NCI-H1092 treated with DMSO at 0.1 percent for 48 hours (cell line): ENCODE measurements at places on chromosomes 13 and 19.

GRCh38 chr13:44648392-44649103, 72.4 kb upstream of the TSC22D1 start:
- DNase-seq = no peak

GRCh38 chr19:51102991-51103390, 5.2 kb downstream of the CTU1 start:
- DNase-seq = no peak

DNA sequence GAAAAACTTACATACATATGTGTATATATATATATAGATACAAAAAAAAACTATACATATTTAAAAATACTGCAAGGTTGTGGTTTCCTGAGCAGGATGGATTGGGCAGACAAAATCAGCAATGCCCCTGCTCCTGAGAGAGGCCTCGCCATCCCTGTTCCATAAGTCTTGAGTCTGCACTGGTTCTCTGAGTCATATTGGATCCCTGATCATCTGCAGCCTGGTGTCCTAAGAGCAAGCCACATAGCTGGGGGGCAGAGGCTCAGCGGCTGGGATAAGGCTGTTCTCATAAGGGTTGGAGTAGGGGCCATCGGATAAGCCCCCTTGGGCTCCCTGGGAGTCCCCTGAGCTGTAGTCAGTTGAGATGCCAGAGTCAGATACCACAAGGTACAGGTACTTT, 3.3 kb downstream of the SWSAP1 start:
- no peak for DNase-seq

DNA sequence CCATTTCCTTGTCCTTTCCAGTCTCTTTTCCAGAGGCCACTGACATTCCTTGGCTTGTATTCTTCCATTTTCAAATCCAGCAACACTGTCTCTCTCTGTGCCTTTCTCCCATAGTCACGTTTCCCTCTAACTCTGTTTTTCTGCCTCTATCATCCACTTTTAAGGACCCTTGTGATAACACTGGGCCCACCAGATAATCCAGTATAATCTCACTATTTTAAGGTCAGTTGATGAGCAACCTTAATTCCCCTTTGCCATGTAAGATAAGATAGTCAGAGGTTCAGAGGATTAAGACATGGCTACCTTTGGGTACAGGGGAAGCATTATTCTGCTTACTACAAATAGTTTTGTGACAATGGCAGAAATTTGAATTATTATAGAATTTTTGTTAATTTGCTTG, 45.7 kb upstream of the N4BP2L1 start:
- DNase-seq = no peak

- DNase-seq = no peak
These were observed 176.8 kb downstream of the ZNF737 start for GRCh38 chr19:20388706-20389225.

DNA sequence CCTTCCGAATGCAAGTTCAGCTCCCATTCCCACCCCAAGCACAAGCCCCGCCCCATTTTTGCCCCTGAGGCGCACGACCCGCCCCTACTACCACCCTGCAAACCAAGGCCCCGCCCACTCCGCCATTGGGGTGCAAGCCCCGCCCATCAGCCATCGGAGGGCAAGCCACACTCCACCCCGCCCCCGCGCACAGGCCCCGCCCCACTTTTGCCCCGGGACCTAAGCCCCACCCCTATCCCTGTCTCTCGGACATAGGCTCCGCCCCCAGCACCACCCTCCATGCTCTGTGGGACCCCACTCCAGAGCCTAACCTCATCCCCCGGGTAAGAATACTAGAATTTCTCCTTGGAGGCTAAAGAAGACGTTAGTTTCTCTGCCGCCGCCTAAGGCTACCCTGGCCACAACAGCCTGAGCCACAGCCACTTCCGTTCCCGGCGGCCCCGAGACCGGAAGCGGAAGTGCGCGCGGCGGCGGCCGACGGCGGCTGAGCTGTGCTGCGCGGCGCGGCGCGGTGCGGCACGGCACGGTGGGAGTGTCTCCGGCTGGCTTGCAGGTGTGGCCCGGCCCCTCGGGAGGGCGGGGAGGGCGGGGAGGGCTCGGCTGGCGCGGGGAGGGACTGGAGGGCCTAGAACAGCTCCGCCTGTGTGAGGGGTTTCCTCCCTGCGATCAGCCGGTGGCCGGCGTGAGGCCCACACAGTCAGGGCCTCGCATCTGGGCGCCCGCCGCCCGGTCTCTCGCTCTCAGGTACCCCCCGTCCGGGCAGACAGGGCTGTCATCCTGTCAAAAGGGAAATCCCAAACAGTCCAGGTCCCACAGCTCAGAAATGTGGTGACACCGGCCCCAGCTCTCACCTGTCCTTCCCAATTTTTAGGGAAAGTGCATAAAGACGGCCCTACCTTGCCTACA, at the start of gene ZNF333:
TSS of gene ZNF333 (plus strand) at position 451 of the 906 bp plus-strand sequence. CDS start 3,444 bp downstream, outside the sequence.
- peak; percentile 95 for DNase-seq

DNA sequence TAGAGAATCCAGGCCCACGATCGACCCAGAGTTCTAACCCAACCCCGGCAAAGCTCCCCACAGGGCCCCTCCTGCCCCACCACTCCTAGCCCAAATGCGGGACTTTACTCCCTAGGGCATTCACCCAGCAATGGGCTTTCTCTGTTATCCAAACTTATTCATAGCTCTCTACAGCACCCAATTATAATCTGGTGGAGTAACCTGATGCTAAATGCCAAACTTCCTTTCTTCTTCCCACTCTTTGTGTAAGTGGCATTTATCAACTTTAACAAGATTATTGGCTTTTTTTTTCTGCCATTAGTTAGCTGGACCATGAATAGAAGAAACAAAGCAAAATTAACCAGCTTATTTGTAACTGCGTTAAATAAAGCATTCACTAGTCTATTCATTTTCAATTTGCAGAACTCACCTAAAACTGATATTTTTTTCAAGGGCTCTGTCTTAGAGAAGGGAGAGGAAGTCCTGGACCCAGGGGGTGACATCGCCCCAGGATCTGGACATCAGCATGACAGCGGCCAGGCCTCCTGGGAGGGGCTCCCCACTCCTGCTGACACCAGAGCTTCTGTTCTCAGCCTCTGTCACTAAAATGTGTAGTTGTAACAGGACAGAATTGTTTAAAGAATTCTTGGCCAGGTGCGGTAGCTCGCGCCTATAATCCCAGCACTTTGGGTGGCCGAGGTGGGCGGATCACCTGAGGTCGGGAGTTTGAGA, 1.5 kb downstream of the FAM124A start:
- DNase-seq = no peak

- DNase-seq = no peak
These were observed 2.3 kb downstream of the TFDP1 start for GRCh38 chr13:113586661-113587479.

- DNase-seq = no peak
These were observed 12.7 kb downstream of the PRAM1 start for GRCh38 chr19:8489561-8490394.

DNA sequence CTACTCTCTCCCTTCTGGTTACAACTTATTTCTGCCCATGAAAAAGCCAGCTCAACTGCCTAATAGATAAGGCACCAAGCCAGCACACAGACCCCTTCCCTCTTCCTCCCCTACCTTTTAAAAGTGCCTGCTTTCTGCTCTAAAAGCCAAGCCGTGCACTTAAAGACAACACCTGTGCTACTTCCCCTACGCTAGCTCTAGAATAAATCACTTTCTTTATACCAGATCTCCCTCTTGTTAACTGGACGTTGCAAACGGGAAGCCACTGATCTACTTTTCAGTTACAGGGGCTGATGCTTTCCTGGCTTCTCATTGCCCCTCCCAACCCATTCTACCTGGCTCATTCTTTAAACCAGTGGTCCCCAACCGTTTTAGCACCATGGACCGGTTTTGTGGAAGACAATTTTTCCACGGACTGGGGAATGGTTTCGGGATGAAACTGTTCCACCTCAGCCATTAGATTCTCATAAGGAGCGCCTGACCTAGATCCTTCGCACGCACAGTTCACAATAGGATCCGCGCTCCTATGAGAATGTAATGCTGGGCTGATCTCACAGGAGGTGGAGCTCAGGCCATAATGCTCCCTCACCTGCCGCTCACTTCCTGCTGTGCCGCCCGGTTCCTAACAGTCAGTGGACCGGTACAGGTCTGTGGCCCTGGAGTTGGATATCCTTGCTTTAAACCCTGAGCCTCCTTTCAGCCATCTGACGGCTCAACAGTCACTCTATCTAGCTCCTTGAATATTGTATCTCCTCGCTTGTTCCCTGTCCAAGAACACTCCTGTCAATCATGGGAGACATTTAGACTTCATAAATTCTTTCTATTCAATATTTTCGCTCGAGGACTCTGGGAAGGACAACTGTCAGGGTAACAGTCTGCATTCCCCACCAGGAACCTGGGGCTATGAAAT, 841 bp upstream of the ZNF223 start:
- peak; percentile 34 for DNase-seq

DNA sequence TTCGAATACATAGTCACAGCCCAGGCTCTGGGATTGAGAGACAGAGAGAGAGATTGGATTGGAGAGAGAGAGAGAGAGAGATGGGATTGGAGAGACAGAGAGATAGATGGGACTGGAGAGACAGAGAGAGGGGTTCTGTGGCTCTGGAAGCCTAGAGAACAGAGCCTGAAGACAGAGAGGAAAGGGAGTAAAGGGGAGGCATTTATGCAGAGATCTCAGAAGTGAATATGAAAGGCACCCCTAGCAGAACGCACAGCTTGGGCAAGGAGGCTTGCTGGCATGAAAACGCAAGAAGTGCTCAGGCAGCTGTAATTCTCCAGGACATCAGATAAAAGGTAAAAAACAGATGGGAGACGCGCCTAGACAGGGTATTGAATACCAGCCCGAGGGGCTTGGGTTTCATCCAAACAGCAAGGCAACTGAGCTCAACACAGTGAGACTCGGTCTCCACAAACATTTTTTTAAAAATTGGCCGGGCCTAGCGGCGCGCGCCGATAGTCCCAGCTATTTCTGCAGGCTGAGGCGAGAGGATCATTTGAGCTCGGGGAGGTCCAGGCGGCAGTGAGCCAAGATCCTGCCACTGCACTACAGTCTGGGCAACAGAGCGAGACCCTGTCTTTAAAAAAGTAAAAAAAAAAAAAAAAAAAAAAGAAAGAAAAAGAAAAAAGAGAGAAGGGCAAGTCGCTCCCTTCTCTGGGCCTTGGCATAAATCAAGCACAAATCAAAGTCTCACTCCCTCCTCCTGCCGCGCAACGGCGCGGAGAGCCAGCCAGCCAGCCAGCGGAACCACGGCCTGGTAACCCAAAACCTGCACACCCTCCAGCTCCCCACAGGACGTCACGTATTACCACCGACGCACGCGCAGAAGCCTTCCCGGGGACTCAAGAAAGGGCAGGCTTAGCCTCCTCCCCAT, 774 bp upstream of the PPP2R1A start:
- peak; percentile 46 for DNase-seq

DNA sequence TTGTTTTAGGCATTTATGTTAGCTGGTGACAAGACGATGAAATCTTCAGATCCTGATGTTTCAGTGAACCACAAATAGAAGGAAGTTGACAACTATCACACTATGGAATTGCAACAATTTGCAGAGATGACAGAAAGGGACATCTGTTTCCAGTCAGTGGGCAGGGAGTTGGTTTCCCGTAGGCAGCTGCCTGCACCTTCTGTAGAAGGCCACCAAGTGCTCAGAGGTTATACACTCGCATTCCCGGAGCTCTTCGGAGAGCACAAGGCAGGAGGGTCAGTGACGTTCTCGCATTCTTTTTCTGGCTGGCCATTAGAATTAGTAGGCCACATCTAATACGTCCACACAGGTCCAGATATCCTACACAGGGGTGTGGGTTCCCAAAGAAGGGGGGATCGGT, 129.4 kb downstream of the SHISA2 start:
- DNase-seq = no peak

- no peak for DNase-seq
These were observed 20.9 kb upstream of the IGSF23 start for GRCh38 chr19:44592451-44592890.

- no peak for DNase-seq
These were observed 118.8 kb downstream of the MIPEP start for GRCh38 chr13:23770428-23770827.

- DNase-seq = no peak
These were observed 197.2 kb downstream of the TEX29 start for GRCh38 chr13:111517641-111518010.

- DNase-seq = no peak
These were observed 9.6 kb upstream of the TPM4 start for GRCh38 chr19:16066611-16067104.

DNA sequence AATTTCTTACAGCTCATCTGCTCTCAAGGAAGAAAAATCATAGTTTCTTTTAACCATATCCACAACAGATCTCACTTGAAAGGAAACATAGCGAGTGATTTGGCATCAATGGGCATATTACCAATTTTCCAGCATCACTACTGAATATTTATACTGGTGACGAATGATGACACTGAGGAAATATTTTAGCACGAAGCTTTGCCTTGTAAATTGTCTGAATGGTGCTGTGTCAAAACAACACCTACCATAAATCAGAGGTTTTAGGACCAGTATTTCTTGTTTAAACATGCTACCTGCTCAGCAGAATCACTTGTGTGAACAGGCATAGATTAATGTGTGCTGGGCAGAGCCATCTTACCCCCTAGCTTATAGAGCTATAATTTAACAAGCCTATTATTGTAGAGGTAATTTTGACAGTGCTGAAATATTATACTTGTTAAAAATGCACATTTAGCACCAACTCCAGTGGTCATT, 146.8 kb downstream of the ABCC4 start:
- DNase-seq = no peak

DNA sequence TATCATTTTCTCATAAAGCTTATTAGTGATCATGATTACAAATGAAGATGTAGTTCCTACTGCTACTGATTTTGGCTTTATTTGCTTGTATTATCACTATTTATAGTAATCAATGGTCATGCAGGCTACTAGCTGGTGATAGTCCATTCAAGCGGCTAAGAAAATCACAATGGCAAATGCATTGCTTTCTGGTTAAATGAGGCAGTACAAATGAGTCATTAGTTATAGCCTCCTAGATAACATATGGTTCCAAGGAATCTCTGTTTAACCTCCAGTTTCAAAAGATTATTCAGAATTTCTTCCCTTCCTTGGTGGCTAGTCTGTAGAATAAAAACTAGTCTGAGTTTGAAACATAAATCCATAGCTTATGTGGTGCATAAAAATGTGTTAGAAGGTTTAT, 141.3 kb upstream of the HTR2A start:
- DNase-seq = no peak

DNA sequence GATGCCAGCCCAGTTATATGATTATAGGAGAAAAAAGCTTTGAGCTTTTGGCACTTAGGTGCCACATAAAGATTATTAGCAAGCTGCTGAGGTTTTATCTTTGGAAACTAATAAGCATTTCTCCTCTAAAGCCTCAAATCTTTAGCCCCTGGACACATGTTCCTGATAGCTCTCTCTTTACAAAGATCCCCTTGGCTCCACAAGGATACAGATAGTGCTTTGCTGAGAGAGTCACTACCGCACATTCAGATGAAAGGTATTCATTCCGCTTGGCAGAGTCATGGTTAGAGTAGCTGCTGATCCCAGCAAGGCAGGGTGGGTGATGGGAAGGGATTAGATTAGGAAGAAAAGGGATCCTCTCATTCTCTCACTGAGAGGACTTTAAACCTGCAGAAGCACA, 28.2 kb upstream of the PSG7 start:
- DNase-seq = no peak

GRCh38 chr19:52343548-52343947, 7.5 kb downstream of the ZNF610 start:
- DNase-seq = peak; percentile 20

- DNase-seq = peak; percentile 62
These were observed 124.5 kb downstream of the KDM4B start for GRCh38 chr19:5093297-5093928.
